Fibroblast of skin of left quadriceps (primary cell): ENCODE measurements at places on chromosomes 11 and 22.

DNA sequence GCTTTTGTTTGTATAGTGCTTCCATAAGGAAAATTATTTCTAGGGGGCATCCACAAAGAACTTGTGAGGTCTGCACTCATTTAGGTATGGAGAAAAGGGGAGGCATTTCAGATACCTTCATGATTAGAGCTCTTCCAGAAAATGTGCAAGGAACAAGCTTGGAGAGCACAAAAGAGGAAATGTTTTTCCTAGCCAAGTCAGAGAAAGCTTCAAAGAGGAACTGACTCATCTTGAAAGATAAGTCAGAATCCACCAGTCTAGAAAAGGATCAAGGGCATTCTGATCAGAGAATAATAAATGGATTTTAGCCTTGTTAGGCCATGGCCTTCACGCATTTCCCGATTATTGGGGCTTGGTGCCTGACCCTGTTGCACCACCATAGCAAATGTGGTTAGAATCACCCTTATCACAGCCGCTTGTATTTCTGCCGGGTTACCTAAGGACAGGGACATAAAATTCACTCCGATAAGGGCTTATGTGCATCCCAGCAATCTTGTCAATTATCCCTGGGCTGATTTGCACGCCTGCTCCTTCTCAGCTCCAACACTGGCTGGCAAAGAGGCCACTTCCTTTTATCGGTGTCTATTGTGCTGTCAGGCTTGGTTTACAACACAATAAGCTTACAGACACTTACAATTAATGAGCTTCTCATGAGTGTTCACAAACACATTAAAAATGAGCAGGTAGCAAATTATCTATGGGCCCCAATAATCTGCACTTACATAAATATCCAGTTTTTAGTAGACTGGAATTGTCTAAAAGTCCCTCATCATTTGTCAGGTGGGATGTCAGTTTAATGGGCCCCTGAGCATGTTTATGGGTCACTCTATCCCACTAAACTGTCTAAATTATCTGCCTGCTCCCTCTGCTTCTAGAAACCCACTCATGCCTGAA, 613.5 kb downstream of the SOX6 start:
- DNase-seq, result no peak

DNA sequence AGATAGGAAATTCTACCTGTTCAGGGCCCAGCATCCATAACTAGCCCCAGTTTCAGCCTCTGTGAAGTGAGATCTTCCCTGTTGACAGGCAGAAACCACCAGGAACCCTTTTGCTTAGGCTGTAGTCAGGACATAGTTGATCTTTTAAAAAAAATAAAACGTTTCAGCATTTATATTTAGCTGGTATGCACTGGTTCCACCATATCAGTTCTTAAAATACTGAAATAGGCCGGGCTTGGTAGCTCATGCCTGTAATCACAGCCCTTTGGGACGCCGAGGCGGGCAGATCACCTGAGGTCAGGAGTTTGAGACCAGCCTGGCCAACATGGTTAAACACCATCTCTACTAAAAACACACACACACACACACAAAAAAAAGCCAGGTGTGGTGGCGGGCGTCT, 35.3 kb downstream of the GALNT18 start:
- DNase-seq, result no peak

DNA sequence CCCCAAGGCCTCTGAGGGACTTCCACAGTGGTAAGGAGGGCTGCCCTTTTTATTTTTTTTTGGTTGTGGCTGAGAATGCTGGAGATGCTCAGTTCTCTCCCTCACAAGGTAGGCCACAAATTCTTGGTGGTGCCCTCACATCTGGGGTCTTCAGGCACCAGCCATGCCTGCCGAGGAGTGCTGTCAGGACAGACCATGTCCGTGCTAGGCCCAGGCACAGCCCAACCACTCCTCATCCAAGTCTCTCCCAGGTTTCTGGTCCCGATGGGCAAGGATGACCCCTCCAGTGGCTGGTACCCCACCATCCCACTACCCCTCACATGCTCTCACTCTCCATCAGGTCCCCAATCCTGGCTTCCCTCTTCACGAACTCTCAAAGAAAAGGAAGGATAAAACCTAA, 4.2 kb downstream of the THY1 start:
- no peak for DNase-seq

- no peak for DNase-seq
These were observed at the start of gene ZDHHC8 for GRCh38 chr22:20131597-20131858. ZDHHC8 (plus strand) TSS chr22:20131804; CDS start chr22:20131948, 144 bp downstream.

DNA sequence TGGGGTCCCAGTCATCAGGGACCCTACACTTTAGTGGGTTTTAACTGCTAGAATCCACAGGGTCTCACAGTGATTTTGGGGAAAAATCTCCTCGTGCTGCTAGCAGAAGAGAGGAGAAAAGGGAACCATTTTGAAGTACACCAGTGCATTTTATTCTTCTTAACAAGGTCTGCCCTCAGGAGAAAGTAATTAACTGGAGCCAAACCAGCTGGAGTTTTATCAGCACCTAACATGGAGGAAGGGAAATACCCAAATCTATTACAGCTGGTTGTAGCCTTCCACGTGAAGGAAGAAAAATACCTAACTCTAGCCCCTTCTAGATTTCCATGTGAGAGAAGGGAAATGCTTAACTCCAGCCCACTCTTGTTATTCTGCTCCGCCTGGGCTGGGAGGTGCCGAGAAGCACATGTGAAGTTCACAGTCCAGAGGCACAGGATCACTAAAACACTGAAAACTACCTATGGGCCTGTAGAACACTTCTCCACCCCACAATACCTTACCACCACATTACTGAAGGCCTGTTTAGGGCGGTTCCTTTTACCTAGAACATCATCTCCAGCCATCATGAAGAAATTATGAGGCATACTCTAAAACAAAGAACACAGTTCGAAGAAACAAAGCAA, 31.3 kb upstream of the TEAD1 start:
- DNase-seq, result no peak

DNA sequence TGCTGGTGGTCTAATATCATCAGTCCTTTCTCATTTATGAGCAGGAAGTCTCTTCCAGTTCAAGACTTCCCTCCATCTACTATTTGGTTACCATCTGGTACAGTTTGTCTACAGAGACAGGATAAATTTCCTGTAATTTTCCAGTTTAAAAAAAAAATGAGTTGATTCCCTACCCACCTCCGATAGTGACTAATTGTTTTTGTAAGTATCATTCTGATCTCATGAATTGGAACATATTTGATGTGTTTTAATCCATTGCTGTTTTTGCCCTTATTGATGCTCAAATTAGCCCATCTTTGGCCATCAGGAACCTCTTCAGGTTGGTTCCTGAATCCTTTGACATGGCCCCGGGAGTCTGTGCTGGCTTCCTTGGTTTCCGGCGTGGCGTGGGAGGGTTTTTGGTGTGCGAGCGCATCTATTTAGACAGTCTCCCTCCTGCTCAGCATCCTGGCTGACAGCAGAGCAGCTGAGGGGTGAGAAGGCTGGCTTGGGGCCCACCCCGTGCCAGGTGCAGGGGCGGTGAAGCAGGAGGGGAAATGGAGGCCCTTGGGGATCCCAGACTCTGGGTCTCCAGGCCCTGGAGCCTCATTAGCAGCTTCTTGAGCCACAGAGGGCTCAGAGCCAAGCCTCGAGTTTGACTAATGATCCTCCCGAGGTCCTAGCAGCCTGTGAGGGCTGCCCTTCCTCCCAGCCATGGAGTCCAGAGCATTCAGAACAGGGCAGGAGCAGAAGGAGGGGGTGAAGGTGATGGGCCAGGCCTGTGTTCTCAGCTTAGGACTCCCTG, 6.8 kb downstream of the OMP start:
- no peak for DNase-seq

GRCh38 chr11:15662285-15662684, 547.6 kb downstream of the INSC start:
- DNase-seq, result no peak

DNA sequence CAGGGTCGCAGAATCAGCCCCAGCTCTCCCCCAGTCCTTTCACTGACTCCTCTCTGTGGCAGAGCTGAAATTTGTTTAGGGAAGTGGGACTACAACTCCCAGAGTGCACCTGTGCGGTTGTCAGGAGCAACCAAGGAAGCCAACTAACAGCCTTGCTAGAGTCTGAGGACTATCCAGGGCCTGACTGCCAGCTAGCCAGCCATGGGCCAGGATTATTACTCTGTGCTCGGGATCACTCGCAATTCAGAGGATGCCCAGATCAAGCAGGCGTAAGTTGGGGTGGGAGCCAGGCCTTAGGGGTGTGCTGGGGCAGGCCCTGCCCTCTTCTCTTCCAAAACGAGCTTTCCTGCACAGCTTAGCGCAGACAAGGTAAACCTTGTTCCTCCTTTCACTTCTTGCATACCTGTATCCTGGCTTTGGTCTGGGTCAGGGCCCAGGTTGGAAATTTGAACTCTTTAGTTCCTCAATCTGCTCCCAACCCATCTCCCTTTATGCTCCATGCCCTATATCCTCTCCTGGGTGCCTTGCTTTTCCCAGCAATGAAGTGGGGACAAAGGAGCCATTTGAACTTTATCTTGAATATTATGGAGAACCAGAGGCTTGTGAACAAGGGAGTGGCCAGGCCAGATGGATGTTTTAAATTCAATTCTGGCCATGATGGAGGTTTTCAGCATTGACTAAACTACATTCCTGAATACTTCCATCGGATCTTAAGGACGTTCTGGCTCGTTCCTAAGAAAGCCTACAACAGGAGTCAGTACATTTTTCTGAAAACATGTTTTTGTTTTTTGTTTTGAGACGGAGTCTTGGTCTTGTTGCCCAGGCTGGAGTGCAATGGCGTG, at the start of gene DNAJB13:
Gene DNAJB13 (plus strand): TSS at position 158 of the 842 bp plus-strand sequence. CDS start 44 bp downstream, at position 202.
- no peak for DNase-seq

GRCh38 chr11:104380358-104380757, 216.4 kb upstream of the PDGFD start:
- no peak for DNase-seq

- DNase-seq, result no peak
These were observed 236.4 kb downstream of the CASP12 start for GRCh38 chr11:104661901-104662300.

DNA sequence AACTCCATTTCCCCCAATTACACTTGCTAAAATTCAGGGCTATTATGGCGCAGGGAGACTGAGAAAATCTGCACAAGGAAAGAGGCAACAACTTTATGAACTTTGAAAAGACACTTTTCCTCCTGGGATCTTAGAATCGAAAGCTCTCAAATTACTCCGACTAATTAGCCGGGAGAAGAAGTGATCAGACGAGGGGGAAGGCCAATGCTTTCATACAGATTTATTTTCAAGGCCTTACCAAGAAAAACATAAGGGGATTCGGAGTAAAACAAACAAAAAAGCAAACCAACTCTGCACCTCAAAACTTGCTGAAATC, 1.6 kb downstream of the PAX6 start:
- no peak for DNase-seq

DNA sequence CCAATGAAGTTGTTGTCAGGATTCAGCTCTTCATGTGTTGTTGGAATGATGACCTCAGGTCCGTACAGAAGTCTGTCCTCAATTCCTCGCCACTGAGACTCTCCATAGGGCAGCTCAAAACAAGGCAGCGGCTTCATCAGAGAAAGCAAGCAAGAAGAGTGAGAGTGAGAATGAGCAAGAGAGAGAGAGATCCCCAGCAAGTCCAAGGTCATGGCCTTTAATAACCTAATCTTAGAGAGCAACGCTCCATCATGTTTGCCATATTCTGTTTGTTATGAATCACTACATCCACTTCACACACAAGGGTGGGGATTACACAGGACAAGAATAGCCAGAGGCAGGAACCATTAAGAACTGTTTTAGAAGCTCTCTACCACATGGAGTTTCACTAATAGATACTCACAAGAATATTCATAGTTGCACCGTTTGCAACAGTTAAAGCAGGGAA, 23.3 kb upstream of the MMP7 start:
- no peak for DNase-seq

GRCh38 chr11:76672431-76673175, 2.1 kb upstream of the LRRC32 start:
- DNase-seq, result no peak

GRCh38 chr11:21710809-21711208, 482.1 kb upstream of the ANO5 start:
- DNase-seq, result no peak
